Non-pigmented ciliary epithelial cell (primary cell): ENCODE measurements at places on chromosomes 3 and 15.
A peak's percentile ranks its signal among the peaks of the same experiment; 100 is the strongest.

DNA sequence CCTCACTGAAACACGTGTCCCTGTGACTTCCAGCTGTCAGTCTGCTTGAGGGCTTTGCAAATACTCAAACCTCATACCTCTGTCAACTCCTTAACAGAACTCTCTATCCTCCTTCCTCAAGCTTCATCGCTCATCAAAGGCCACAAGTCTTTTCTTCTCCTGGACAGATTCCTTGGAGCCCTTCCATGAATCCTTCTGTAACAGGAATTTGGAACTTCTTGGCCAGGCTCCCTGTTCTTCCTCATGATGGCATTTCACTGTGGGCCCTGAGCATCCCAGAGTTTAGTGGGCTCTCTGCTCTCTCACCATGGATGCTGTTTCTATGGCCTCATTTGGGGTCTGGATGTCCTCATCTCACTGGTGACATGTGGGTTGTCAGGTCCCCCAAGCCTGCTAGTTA lies 105.0 kb upstream of the TLE3 start:
- DNase-seq: no peak

- no peak for DNase-seq
These were observed 488.0 kb upstream of the ZNF385D start for GRCh38 chr3:22239011-22239410.

DNA sequence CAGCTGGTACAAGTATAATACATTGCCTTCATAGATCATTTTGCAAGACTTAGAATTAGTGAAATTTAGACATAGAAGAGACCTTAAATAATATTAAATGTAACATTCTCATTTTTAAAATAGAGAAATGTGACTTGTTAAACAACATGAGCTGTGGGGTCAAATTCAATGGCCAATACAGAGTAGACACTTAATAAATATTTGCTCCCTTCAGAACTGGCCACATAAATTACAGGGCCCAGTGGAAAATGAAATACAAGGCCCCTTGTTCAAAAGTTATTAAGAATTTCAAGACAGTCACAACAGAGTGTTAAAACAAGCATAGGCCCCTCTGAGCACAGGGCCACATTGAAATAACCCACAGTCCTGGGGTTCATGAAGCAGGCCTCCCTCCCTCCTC lies 58.1 kb upstream of the PHLDB2 start:
- no peak for DNase-seq

DNA sequence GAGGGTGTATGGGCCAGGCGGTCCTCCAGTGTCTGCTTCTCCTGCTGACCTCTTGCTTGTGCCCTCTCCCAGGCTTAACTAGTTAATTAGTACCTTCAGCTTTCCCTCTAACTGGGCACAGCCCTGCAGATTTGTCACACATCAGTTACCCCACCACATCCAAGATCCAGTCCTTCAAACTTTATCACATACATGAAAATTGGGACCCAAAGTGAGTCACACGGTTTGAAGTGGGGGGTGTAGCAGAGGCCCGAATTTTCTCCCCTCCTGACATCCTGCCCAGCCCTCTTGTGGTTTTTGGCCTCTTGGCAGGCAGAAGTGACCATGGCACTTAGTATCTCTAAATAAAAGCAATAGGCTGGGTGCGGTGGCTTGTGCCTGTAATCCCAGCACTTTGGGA lies 3.9 kb downstream of the MAPKAPK3 start:
- DNase-seq: no peak

DNA sequence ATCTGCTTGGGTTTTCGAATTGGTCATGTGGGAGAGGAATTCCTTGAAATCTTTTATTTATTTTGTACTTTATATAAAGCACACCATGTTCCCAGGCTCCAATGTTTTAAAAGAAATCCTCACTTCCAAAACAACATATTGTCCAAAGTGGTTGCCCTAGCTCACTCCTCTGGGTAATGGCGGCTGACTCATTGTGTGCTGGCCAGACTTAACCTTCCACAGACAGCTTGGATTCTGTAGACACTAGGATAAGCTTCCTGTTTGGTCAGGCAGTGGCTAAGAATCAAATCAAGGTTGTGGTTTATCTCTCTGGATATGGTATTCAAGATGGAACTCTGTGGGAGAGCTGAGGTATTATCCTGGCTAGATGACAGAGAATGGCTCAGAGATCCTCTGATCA lies 55.8 kb upstream of the FAM98B start:
- DNase-seq: peak; percentile 97

GRCh38 chr3:132907293-132907692 lies 130.9 kb upstream of the TMEM108 start:
- no peak for DNase-seq

DNA sequence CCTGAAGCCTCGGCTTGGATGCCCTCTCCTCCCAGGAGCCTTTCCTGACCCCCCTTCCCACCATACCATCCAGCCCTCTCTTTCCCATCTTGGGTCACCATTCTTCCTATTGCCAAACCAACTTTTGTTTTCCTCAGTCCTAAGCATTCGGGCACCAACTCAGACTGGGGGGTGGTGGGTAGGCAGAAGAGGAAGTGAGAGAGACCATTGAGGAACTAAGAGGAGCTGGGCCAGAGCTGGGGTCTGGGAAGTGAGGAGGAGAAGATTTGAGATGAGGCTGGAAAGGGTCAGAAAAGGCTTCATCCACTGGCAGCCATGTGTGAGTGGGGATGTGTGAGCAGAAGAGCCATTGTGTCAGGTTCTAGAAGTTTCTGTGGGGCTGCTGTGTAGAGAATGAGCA lies 37.7 kb downstream of the TKT start:
- DNase-seq: no peak

DNA sequence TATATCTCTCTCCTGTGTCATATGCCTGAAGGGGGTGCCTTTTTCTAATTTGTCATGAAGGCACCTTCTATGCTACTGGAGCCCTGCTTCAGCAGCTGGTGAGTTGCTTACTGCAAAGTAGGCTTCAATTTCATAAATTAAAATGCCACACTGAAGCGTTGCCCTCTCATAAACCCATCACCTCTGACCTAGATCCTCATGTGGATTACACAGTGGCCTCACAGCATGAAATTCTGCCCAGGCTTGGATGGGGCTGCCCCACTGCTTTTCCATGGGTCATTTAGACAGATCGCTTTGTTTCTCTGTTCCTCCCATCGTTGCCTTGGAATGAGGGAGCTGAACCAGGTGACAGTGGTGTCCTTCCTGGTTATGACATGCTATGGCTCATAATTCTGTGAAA lies 131.2 kb downstream of the RPL22L1 start:
- DNase-seq: no peak

DNA sequence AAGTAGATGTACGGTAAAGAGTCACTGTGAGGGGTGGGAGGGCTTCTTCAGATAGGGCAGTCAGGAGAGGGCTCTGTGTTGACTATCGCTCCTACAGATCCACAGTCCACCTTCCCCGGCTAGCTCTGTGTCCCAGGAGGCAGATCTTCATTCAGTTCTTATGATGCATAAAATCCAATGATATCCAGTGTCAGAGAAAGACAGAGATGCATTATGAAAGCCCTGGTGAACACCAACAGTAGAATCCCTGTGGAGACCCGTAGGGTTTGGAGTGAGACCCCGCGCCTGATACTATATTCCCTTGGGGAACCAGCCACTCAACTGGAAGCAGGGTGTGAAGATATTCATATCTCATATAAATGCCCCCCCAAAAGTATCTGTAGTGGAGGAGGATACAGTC lies 119.8 kb upstream of the SLCO3A1 start:
- DNase-seq: no peak

DNA sequence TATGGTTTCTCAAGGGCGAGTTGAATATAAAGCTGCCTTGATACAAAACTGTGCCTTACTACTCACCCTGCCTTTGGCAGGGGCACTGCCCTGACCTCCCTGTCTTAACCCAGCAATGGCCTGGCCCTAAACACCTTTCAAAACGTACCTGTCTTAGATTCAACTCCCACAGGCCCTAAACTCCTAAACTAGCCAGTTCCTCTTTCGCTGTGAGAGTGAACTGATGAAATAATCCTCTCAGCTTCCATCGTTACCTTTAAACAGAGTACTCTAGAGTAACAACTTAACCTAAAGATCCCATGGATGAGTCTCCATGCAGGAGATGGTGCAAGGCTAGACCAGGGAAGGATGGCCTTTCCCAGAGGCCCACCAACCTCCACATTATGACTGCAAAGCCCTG lies 133.0 kb upstream of the THBS1 start:
- DNase-seq: no peak

DNA sequence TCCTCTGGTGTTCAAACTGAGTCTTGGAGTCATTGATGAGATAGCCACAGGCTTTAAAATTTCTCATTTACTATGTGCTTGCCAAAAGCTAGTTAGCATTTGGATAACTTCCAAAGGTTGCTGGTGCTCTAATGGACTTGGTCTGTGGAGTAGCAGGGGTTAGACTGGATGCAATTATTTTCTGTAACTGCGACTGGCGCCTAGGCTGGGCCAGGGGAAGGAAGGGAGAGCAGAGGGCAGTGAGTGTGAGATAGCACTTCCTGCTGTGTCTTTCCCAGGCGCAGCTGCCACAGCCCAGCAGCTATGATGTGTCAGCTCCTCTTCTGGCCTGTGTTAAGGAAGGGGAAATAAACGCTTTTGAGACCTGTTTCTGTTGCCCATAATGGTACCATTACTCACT lies 98.6 kb downstream of the MYRIP start:
- DNase-seq: no peak

DNA sequence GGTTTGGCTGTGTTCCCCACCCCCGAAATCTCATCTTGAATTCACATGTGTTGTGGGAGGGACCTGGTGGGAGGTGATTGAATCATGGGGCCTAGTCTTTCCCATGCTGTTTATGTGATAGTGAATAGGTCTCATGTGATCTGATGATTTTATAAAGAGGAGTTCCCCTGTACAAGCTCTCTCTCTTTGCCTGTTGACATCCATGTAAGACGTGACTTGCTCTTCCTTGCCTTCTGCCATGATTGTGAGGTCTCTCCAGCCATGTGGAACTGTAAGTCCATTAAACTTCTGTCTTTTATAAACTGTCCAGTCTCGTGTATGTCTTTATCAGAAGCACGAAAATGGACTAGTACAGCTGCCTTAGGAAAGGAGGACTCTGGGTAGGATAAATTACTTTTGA lies 976.7 kb downstream of the MCTP2 start:
- no peak for DNase-seq

GRCh38 chr3:81544385-81544784 lies 217.1 kb downstream of the GBE1 start:
- no peak for DNase-seq

DNA sequence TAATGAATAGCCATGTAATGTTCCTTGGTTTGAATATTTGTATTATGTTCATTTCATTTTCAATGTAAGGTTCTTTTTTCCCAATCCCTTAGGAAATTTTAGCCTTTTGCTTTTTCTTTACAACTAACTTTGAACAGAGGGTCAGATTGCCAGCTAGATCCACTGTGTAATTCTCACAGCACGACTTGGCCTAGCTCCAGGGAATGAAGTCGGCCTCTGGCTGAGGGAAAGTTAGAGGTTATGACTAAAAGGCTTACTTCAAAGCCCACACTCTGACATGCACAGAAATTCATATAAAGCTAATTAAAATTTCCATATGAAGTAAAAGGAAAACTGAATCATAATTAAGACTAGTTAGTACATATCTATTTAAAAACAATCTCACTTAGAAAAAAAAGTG lies 38.7 kb downstream of the ROBO1 start:
- peak; percentile 37 for DNase-seq

- peak; percentile 94 for DNase-seq
These were observed 27.3 kb downstream of the ATOSA start for GRCh38 chr15:52651868-52652267.

DNA sequence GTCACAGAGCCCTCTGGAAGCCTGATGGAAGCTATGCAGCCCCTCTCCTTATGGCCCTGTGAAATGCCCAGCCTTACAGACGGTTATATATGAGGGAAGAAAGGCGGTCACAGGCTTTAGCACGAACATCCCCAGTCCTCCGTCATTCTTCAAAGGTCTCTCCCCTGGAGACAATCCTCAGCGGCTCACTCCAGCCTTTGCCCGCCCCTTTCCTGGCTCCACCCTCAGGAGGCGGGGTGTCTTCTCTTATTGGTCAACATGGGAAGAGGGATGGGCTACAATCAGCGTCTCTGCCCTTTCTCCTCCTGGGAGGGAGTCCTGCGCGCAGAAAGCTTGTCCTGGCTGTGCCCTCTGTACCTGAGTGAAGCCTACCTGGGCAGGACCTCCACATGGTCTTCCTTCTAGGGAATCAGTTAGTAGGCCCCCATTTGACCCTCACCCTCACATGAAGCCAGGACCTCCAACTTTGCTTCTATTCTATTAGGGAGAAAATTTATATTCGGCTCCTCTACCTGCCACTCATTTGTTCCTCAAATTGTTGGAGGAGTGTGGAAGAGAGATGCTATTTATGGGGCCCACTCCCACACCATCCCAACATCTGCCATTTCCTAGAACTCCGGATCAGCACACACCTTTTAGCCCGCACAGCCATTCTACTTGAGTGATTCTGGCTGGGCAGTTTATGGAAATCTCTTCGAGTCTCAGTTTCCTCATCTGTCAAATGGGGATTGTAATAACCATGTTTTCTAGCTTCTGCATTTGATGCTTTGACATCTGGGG lies 112.9 kb upstream of the SLC6A11 start:
- DNase-seq: no peak

- DNase-seq: no peak
These were observed 301.0 kb upstream of the TBL1XR1 start for GRCh38 chr3:177498037-177498857.

DNA sequence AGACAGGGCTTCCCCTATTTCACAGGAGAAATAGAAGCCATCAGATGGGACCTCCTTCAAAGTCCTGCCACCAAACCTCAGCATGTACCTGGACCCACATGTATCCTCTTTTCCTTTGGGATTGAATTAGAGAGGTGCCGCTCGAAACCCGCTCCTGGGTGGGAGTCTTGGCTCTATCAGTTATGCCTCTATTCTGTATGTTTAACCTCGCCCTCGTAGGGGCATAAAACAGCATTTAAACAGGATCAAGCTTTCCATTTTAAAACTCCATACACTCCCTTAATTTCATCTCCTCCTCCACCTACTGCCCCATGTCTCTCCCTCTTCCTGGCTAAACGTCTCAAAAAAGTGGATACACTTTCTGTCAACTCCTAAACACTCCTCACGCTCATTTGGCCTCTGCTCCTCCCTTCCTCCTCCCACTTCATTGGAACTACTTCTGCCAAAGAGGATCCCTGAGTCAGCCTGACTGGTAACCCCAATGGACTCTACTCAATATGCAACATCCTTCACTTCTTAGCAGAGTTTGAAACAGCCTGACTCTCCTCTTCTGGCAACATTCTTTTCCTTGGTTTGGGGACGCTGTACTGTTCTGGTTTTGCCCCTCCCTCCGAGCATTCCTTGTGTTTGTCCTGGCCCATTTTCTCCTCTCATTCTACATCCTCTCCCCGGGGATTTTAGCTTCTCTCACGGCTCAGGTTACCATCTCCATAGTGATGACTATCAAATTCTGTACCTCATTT lies 23.0 kb upstream of the MUC20 start:
- DNase-seq: peak; percentile 73

- no peak for DNase-seq
These were observed 55.5 kb downstream of the ST6GAL1 start for GRCh38 chr3:186985661-186986364.

DNA sequence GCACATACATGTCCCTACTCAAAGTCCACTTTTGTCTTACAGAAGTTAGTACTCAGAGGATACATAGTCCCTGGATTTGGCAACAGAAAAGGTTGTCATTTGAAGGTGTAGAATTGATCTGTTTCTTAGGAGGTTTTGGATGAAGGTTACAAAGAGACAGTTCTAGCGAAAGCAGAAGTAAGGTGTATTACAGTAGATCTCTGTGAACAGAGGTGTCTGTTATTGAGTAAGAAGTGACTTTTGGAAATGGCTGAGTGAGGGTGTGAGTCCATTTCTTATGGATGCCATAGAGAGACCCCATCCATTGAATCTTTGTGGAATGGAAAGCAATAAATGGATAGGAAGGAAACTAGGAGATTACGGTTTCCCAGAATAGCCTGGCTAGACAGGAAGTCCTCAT lies 5.6 kb downstream of the ZNF662 start:
- DNase-seq: no peak
